ENCODE measurements at places on chromosomes 5 and 9.

DNA sequence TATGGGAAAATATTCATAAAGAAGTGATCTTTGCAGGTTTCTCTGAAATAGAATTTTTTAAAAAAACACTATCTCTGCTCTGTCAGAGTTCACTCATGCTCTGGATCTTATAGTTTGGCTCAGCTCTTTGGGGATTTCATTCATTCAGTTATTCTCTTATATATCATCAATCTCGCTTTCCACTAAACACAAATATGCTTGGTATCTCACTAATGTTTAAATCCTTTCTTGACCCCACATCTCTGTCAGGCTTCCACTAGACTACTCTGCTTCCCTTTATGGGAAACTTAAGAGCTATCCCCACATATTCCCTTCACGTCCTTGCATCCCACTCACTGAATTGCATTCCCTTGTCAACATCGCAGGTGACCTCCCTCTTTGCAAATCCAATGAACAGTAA, 396.1 kb downstream of the ENC1 start:
- DNase-seq = no peak

DNA sequence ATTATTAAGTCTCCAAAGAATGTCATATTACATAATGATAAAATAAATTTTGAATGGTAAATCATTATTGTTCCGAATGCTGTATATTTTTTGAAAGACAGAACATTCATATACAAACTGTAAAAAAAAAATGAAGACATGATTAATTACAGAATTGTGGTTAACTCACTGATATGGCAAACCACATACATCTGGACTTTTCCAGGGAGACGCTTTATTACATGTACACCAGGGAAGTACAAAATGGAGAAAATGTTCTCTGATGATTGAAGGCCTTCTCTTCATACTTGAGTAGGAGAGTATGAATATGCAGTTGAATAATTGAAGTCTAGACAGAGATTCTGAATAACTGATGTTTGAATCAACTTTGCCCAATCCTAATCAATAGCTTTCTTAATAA, 1886.9 kb downstream of the EFNA5 start:
- DNase-seq = no peak

DNA sequence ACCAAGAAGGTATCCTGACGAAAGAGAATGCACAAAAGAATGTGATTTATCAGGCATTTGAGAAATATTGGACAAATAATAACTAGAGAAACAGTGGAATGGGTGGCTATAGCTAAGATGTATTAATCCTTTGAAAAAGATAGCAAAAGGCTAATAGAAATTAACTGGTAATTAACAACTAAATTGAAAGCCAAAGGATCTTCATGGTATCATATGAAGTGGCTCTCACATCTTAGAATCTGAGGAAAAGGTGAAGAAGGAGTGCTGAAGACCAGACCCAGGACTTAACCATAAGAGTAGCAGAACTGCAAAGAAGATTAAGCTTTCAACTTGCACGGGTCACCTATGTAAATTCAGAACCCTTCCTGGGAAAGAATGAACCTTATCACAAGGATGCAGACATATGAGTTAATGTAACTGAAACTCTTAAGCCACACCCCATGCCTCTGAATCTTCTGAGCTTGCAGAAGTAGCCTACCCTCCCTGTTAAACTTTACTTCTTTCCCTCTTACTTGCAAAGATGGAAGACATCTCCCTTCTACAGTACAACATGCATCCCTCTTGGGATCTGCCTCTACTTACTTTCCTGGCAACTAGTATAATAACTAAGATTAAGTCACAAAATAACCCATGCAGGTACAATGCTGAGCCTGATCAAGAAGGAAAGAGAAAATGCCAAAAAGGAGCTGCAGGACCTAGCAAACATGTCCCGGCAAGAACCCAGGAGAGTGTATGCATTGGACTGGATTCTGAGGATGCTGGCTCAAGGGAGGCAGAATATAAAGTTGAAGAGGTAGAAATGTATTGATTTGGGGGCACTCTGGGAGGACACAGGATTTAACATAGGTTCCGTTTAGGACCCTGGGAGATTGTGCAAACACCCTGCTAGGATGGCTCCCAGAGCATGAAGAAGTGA, 395.5 kb upstream of the SLC30A5 start:
- no peak for DNase-seq

DNA sequence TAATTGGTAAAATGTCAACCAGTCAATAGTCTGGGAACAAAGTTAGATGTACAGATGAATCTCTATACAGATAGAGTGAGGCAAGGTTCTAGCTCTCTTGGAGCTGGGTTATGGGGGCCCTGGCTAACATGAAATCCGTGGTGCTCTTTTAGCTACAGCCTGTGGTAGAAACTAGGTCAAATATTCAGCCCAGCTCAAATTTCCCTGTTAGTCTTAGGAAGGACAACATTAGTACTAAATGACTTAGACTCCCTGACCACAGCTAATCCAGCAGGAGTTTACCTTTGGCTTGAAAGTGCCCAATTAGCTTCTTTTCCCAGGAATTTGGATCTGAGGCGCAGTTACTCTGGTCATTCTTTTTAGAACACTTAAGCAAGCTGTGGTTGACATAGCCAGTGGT, 170.5 kb downstream of the DMRTA1 start:
- no peak for DNase-seq

DNA sequence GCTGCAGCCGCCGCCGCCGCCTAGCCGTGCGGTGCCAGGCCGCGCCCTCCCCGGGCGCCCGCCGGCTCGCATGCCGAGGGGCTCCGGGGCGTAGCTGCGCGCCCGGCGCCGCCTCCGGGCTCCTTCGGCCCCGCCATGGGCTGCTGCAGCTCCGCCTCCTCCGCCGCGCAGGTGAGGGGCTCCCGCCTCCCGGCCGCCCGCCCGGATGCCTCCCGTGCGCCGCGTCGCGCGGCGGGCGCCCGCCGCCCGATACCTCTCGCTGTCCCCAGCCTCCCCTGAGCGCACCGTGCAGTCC, 230 bp downstream of the SLC44A1 start:
- DNase-seq = no peak

- DNase-seq = no peak
These were observed 268.1 kb downstream of the FSTL4 start for GRCh38 chr5:133344266-133344665.

DNA sequence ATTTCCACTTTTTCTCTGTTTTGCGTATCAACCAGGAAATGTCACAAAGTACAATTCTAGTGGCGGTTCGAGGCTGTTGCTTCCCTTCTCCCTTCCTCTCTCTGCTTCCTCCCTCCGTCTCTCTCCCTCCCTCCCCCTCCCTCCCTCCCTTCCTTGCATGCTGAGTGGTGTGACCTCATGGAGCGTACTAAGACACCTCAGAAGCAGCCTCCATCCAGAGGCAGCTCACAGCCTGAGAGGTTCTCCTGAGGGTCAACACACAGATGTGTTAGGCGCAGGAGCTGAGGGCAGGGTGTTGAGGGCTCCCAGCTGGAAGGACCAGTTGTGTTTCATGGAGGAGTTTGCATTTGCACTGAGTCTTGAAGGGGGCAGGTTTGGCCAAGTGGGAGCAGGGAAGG, 57.7 kb downstream of the COL5A1 start:
- no peak for DNase-seq

DNA sequence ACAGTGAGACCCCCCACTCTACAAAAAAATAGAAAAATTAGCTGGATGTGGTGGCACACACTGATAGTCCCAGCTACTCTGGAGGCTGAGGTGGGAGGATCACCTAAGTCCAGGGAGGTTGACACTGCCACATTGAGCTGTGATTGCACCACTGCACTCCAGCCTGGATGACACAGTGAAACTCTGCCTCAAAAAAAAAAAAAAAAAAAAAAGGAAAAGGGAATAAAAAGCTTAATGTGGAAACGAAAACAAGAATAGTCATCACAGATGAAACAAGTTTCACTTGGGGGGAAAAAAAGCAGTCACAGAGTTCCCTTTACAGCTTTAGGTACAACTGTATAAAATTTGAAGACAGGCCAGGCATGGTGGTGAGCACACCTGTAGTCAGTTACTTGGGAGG, 84.2 kb downstream of the FNBP1 start:
- DNase-seq = no peak

- no peak for DNase-seq
These were observed 65.7 kb upstream of the ANKH start for GRCh38 chr5:14937254-14937653.

All from bone marrow (tissue), 2 donors.